H7 (cell line): ENCODE measurements at places on chromosomes 1 and 21.

DNA sequence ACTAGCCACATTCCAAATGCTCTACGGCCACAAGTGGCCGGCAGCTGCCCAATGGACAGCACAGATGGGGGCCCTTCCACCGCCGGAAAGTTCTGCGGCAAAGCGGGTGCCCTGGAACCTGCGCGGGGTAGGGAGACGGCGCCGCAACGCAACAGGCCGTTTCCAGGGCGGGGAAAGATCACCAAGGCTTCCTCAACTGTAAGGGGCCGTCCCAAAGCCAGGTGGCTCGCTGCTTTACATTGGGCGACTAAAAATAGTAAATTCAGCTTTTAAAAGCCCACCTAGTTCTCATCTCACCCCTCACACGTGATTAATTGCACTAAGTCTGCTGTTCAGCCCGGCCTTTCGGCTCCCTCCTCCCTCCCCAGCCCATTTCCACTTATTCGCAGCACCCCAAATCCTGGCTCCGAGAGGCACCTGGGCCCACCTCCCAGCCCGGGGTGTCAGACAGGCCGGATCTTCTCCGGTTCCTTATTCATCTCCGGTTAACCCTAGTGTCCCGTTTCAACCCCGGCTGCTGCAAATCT is 643 bp downstream of the CFAP298 start:
- DNase-seq = peak; percentile 57

DNA sequence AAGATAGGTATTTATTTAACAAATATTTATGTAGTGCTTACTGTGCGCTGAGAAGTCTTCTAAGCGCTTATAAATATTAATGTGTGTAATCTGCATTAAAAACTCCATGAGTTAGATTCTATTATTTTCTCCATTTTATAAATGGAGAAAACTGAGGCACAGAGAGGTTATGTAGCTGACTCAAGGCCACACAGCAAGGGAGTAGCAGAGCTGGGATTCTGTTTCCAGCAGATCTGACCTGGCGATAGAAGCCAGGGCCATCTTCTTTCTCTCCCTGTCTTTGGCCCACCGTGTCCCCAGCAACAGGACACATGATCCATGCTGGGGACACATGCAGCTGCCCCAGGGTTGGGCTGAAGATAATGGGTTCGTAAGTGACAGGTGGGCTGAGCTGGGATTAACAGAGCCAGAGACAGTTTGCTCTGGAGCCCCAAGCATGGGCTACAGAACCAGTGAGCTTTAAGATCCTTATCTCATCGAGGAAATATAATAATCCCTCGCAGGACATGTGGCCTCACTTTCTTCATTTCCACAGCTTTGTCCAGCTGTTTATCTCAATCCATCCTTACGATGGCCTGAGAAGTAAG is 30.3 kb downstream of the IGSF21 start:
- no peak for DNase-seq

- DNase-seq = no peak
These were observed 33.1 kb upstream of the SIM2 start for GRCh38 chr21:36665806-36666205.

- DNase-seq = peak; percentile 14
These were observed 148.6 kb upstream of the WNT4 start for GRCh38 chr1:22291494-22291893.

GRCh38 chr1:22089134-22089571 is 36.6 kb downstream of the CDC42 start:
- DNase-seq = no peak

DNA sequence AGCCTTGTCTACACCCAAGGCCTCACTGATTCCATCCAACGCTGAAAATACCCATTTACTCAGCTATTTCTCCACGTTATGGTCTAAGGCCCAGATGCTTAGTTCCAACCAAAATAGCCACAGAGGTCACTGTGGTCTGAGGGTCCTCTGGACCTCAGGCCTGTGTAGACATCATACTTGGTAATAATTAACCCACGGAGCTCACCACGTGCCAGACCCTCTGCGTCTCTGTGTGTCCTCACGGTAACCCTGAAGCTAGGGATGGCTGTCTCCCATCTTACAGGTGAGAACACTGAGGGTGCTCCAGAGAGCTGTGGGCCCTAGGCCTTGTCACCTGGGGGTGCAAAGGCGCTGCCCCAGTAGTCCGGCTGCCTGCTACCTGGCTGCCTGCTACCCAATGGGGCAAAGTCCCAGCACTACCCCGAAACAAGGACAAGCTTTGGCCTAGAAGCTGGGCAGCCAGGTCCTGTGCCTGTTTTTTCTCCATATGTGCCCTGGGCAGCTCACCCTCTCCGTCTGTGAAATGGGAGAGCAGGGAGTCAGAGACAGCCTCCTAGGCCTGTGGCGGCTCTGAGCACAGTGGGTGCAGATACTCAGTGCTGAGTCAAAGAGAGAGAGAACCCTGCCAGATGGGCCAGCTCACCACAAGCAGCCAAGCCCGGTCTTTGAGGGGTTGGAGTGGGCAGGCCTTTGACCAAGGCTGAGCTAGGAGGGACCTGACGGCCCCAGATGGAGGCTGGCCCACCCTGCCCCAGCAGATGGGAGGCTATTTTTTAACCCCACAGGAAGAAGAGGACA is 17.0 kb upstream of the RUNX3 start:
- no peak for DNase-seq

DNA sequence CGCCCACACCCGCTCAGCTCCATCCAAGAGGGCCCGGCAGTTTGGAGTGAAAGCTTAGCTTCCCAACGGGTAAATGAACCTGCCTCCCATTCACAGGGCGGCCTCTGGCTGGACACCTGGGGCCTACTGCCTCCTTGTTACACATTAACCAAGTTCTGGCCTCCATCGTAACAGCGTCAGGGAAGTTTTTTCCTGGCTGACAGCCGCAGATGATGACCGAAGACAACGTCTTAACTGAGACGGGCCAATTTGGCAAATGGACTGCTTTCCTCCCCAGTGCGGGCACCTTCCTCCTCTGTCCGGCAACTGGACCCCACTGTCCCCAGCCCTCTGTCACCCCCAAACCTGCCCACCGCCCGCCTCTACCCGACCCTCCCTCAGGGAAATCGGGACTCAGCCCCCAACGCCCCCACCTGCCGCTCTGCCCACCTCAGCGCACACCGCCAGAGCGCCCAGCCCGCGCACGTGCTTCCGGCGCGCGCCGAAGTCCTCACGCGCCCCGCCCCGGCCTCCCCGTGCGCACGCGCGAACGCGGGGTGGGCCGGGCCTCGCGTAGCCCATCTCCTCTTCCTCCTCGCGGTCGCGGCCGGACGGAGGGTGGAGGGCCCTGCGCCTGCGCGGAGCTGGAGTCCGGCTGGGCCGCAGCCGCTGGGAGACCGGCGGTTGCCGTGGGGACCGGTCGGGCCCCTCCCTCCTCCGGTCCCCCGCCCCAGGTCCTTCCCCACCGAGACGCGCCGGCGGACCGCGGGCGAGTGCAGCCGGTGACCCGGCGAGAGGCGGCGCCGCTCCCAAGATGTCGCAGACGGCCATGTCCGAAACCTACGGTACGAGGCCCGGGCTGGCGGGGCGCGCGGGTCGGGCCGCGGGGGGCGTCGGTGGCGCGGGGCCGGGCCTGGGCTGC is at the start of gene RAB4A:
RAB4A (plus strand) TSS at position 565 of the 901 bp plus-strand sequence; CDS start at position 794, 229 bp downstream.
- DNase-seq = peak; percentile 97

DNA sequence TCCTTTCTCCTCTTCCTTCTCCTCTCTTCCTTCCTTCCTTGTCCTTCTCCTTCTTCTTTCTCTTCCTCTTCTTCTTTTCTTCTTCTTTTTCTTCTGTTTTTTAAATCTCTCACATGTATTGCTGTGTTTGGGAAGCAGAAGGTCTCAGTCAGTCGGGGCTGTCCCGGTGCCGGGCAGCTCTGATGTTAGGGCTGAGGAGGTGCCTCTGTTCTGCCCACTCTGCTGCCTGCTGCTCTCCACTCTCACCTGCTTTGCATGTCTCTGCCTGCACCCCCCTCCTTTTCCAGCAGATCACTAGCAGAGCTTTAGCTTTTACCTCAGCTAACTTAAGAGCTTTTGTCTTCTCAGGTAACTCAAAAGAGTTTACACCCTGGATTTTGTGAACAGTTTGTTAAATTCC is 276.6 kb downstream of the CHRM3 start:
- no peak for DNase-seq

DNA sequence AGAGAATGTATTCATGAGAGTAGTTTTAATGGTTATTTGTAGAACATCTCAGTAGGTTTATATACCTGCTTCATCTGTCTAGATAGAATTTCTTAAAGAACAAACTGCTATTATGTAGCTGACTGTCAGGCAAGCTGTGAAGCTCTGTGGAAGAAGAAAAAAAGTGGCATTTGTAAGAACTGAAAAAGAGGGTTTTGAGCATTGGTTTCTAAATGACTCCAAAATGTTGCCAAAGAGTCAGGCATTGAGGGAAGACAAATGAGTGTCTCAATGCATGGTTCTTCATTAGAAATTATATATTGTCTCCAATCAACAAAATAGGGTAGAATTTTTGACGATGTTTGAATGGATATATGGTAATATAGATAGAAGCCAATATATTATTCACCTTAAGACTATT is 1276.1 kb downstream of the KCNT2 start:
- DNase-seq = no peak

DNA sequence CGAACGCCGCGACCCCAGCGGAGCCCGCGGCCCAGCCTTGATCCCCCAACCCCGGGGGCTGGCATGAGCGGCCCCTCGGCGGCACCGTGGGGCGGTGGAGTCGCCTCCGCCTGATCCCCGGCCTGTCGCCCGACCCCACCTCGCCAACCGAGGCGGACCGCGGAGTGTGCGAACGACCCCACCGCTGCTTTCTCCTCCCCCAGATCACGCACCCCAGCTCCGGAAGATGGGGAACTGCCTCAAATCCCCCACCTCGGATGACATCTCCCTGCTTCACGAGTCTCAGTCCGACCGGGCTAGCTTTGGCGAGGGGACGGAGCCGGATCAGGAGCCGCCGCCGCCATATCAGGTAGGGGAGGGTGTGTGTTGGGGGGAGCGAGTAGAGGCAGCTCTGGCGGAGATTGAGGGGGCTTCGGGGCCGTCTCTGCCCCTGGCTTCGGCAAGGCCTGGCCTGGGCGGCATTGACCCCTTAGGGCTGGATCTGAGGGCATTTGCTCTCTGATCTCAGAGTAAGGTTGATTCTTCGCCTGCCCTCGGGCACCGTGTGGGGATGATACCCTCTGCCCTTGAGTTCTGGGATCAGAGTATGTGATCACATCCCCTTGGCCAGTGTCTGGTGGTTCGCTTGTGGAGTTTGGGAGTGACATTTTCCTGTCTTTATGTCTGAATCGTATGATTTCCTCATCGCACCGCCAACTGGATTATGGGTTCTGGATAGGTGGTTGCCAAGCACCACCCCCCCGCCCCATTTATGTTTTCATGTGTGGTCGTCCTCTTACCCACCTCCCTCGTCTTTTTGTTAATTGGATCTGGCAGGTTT is 668 bp downstream of the RNF11 start:
- DNase-seq = peak; percentile 70

GRCh38 chr1:149977345-149977744 is 33.2 kb downstream of the OTUD7B start:
- no peak for DNase-seq

GRCh38 chr1:197838836-197839235 is 63.6 kb upstream of the DENND1B start:
- no peak for DNase-seq

DNA sequence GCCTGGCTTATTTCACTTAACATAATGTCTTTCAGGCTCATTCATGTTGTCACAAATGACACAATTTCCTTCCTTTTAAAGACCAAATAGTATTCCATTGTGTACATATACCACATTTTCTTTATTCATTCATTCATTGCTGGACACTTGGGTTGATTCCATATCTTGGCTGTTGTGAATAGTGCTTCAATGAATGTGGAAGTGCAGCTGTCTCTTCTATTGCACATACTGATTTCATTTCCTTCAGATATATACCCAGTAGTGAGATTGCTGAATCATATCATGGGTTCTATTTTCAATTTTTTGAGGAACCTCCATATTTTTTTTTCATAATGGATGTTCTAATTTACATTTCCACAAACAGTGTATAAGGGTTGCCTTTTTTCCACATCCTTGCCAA is 38.6 kb upstream of the WLS start:
- no peak for DNase-seq

GRCh38 chr1:195202241-195202640 is 1406.0 kb downstream of the KCNT2 start:
- DNase-seq = no peak

- DNase-seq = no peak
These were observed 3.1 kb upstream of the UBE2G2 start for GRCh38 chr21:44804762-44805161.

DNA sequence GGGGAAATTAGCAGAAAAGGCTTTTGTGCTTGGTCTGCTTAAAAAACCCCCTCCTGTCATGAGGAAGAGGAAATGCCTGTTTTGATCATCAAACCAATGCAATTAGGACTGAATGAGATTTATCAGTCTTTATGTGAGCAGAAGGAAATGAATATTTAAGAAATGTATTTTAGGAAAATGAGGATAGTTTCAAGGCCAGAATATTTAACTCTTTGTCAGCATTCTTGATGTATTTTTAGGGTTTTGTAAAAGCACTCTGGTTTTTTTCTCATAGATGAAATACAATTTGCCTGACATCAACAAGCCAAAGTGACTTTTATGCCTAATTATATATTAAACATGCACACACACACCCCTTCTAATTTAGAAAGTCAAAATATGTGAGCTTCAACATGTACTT is 213.8 kb downstream of the GRIK1 start:
- no peak for DNase-seq

DNA sequence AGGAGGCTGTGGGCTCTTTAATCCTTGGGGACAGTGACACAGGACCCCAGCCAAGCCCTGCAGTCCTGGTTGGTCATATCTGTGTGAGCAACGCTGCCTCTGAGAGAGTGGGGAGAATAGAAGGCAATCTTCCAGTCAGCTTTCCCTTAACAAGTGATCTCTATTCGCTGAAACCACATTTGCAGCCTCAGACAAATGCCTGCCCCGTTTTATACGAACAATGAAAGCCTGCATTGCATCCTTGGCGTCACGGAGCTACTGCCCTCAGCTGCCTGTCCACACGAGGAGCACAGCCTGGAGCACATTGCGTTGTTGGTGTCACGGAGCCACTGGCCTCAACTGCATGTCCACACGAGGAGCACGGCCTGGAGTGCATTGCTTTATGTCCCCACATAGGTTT is 150.2 kb upstream of the ARHGEF16 start:
- DNase-seq = no peak

DNA sequence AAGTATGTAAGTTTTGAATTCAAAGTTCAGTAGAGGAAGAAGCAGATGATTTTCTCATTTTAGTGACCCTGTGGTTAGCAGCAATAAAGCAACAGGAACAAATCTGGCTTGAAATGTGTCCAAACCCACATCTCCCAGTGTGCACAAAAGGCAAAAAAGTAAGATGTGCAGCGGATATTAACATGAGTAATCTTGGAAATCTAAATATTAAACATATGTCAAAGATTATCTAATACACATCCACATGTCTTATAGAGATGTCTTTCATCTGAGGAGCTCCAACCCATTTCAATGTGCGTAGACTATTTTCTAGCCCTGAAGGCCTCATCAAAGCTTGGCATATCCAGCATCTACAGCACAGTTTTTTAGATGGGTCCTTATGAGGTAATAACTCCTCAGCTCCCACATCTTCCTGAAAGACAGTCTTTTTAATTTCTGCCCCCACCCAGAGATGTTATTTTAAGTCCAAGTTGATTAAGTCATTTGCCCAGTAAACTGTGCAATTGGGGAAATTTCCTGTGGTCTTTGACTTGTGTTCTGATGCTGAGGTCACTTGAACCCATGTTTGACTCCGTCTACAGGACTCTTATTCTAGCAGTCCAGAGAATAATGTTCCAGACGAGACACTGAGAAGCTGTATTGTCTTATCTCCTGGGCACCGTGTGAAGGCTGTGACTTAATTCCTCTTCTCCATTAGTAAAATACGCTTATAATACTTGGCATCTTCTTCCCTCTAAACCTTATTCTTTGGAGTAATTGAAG is 73.7 kb downstream of the LMO4 start:
- no peak for DNase-seq

- no peak for DNase-seq
These were observed 7.4 kb downstream of the PAXBP1 start for GRCh38 chr21:32764186-32764585.
